ENCODE measurements at places on chromosomes 6 and 20.

DNA sequence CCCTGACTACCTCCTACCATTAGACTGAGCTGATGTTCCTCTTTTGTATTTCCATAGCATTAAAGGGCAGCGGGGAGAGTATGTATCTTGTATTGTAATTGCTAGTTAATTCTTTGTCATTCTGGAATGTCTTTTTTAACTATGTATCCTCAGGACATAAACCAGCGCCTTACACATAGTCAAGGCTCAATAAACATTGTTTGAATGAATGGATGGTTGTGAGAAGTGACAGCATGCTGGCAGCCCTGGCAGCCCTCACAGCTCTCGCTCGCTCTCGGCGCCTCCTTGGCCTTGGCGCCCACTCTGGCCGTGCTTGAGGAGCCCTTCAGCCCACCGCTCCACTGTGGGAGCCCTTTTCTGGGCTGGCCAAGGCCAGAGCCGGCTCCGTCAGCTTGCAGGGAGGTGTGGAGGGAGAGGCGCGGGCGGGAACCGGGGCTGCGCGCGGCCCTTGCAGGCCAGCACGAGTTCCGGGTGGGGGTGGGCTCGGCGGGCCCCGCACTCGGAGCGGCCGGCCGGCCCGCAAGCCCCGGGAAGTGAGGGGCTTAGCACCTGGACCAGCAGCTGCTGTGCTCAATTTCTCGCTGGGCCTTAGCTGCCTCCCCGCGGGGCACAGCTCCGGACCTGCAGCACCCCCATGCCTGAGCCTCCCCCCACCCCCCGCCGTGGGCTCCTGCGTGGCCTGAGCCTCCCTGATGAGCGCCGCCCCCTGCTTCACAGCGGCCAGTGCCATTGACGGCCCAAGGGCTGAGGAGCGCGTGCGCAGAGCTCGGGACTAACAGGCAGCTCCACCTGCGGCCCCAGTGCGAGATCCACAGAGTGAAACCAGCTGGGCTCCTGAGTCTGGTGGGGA is 93.1 kb downstream of the RNF182 start:
- no peak overlapping the region for H3K4me3 ChIP-seq
- no peaks in the 10 kb centered on the region for H3K36me3 ChIP-seq
- no peak for DNase-seq
- H3K4me1 ChIP-seq: no peaks in the 10 kb centered on the region
- H3K27ac ChIP-seq: no peak overlapping the region

GRCh38 chr6:79964607-79965081 is 17.3 kb upstream of the ELOVL4 start:
- H3K27ac ChIP-seq: no peak overlapping the region
- no peak overlapping the region for H3K4me3 ChIP-seq
- H3K4me1 ChIP-seq: no peaks in the 10 kb centered on the region
- H3K27me3 ChIP-seq: peaks cover 9% of the 10 kb centered on the region

DNA sequence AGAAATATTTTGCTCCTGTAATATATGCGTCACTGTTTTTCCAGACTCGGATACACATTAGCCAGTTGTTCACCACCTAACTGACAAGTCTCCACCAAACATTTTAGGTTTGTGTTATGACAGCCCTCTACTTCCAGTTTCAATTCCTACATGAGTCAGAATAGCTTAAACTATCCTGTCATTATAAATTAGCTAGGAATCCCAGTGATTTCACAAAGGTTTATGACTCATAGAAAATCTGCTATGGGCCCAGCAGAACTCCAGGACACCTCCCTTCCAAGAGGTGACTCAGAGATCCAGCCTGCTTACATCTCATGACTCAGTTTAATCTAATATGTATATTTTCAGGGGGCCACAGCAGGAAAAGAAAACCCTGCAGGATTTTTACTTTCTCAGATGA is 17.4 kb upstream of the PLCB4 start:
- H3K36me3 ChIP-seq: no peaks in the 10 kb centered on the region
- H3K27ac ChIP-seq: no peak overlapping the region
- H3K4me3 ChIP-seq: no peak overlapping the region

DNA sequence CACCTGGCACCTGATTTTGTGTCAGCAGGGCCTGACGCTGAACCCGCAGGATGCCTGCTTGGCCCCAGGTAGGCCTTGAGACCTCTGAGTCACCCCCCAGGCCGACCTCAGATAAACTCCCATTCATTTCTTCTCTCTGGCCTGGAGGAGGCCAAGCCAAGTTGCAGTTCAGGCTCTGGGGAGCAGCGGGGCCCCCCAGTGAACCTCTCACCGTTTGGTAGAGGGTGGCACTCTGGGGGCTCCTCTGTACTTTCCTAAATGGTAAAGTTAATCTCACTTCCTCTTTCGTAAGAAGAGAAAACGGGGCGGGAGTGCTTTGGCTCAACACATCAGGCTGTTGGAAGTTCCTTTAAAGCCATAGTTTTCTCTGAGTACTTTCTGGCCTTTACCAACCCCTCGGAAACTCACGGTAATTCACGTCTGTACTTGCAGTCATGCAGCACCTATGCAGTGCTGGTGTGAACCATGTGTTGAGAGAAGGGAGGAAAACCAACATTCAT is 2.8 kb downstream of the SIRPA start:
- no peaks in the 10 kb centered on the region for H3K36me3 ChIP-seq
- DNase-seq: no peak
- peaks cover 9% of the 10 kb centered on the region for H3K4me1 ChIP-seq
- H3K4me3 ChIP-seq: no peak overlapping the region

- peaks cover 10% of the 10 kb centered on the region for H3K36me3 ChIP-seq
- peaks cover 5% of the 10 kb centered on the region for H3K4me1 ChIP-seq
Observed at GRCh38 chr6:52512199-52512598, 64.7 kb downstream of the TRAM2 start.

GRCh38 chr6:43885399-43886066 is 115.5 kb downstream of the VEGFA start:
- H3K4me3 ChIP-seq: no peak overlapping the region
- peaks cover 9% of the 10 kb centered on the region for H3K27me3 ChIP-seq
- no peaks in the 10 kb centered on the region for H3K36me3 ChIP-seq
- no peak for DNase-seq
- H3K4me1 ChIP-seq: no peaks in the 10 kb centered on the region

GRCh38 chr6:21489826-21490225 is 103.7 kb upstream of the SOX4 start:
- H3K4me3 ChIP-seq: no peak overlapping the region
- H3K4me1 ChIP-seq: no peaks in the 10 kb centered on the region
- H3K36me3 ChIP-seq: no peaks in the 10 kb centered on the region
- H3K27me3 ChIP-seq: peaks cover 5% of the 10 kb centered on the region
- H3K27ac ChIP-seq: no peak overlapping the region

DNA sequence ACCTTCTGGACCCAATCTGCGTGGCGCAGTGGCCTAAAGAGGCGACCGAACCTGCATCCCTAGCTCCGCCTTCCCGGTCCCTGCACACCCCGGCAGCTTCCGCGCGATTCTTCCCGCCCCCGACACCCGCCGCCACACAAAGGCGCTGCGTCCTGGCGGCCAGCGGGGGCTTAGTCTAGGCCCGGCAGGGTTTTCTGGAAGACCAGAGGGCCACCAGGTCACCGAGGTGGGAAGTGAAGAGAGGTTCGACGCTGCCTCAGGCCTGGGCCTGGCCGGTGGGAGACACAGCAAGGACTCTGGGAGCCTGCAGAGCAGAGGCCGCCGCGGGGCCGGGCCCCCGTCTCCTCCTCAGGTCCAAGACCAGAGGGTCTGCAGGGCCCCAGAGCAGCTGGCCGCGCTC is 154.9 kb downstream of the OR2B2 start:
- peak; percentile 71 for DNase-seq
- peaks cover 4% of the 10 kb centered on the region for H3K27me3 ChIP-seq
- peak overlapping the region; percentile 76 for H3K4me3 ChIP-seq
- H3K4me1 ChIP-seq: peaks cover 52% of the 10 kb centered on the region

DNA sequence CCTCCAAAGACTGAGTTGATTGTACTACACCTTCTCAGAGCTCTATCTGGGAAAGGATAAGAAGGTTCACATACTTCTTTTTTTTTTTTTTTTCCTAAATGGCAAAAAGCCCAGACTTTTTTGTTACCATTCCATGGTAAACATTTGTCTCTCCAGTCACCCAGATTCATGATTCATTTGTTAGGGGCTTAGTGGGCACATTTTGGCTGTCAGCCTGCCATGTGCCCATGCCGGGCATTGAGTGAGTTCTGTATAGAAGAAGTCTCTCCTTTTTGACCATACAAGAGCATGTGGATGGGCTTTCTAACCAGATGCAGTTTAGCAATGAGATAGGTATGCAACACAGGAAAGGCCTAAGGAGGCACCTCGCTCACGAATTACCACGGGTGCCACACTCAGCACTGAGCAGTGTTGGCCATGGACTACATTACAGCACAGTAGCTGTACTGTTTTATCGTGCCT is 447.5 kb upstream of the HSF2 start:
- no peaks in the 10 kb centered on the region for H3K27me3 ChIP-seq
- H3K27ac ChIP-seq: no peak overlapping the region
- H3K4me3 ChIP-seq: no peak overlapping the region
- H3K4me1 ChIP-seq: no peaks in the 10 kb centered on the region
- DNase-seq: no peak

GRCh38 chr20:32681175-32682084 is 7.7 kb upstream of the C20orf203 start:
- H3K36me3 ChIP-seq: no peaks in the 10 kb centered on the region
- peak; percentile 6 for DNase-seq
- peaks cover 13% of the 10 kb centered on the region for H3K4me1 ChIP-seq
- no peak overlapping the region for H3K27ac ChIP-seq
- H3K4me3 ChIP-seq: no peak overlapping the region

- H3K27me3 ChIP-seq: no peaks in the 10 kb centered on the region
- no peak for DNase-seq
- peaks cover 7% of the 10 kb centered on the region for H3K4me1 ChIP-seq
- peaks cover 4% of the 10 kb centered on the region for H3K36me3 ChIP-seq
Observed at GRCh38 chr20:20603339-20603990, 109.0 kb downstream of the RALGAPA2 start.

GRCh38 chr6:158011980-158012566 is 30.4 kb downstream of the SYNJ2 start:
- no peak overlapping the region for H3K4me3 ChIP-seq
- H3K27me3 ChIP-seq: no peaks in the 10 kb centered on the region
- peaks cover 17% of the 10 kb centered on the region for H3K36me3 ChIP-seq
- DNase-seq: no peak

GRCh38 chr20:56157530-56158203 is 90.9 kb upstream of the MC3R start:
- no peak overlapping the region for H3K4me3 ChIP-seq
- no peak overlapping the region for H3K27ac ChIP-seq
- no peaks in the 10 kb centered on the region for H3K36me3 ChIP-seq
- peaks cover 3% of the 10 kb centered on the region for H3K27me3 ChIP-seq
- DNase-seq: no peak
- H3K4me1 ChIP-seq: no peaks in the 10 kb centered on the region

GRCh38 chr6:32933661-32934085 is 7.2 kb downstream of the HLA-DMB start:
- H3K27ac ChIP-seq: no peak overlapping the region
- no peak overlapping the region for H3K4me3 ChIP-seq
- peaks cover 3% of the 10 kb centered on the region for H3K36me3 ChIP-seq
- no peaks in the 10 kb centered on the region for H3K27me3 ChIP-seq
- DNase-seq: peak; percentile 81

DNA sequence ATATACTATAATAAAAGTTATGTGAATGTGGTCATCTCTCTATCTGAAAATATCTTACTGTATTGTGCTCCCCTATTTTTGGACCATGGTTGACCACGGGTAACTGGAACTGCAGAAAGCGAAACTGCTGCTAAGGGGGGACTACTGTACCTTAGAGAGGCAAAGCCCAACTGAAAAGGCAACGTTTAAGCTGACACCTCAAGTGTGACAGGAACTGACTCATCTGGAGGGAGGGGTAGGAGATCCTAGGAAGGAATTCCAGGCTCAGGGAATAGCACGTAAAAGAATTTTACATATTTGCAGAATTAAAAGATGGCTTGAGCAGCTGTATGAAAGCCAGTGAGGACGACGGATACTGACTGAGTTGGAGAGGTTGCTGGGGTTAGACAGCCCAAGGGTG is 34.8 kb downstream of the ELOVL2 start:
- H3K27me3 ChIP-seq: peaks cover 7% of the 10 kb centered on the region
- H3K4me1 ChIP-seq: no peaks in the 10 kb centered on the region
- H3K4me3 ChIP-seq: no peak overlapping the region
- no peak for DNase-seq
- no peak overlapping the region for H3K27ac ChIP-seq
- no peaks in the 10 kb centered on the region for H3K36me3 ChIP-seq

DNA sequence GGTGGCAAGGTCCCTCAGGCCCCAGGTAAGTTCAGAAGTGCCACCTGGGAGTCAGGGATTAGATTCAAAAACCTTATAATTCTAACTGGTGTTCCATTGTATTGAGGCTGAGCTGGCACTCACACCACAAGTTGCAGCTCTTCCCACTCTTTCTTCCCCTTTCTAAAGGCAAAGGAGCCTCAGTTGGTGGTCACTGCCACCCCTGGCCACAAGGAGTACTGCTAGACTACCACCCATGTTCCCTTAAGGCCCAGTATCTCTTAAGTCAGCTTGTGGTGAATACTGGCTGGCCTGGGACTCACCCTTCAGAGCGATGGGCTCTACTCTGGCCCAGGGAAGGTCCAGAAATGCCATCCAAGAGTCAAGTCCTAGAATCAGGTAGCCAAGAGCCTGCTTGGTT is 421.1 kb upstream of the KHDRBS2 start:
- DNase-seq: no peak
- H3K4me1 ChIP-seq: no peaks in the 10 kb centered on the region
- no peaks in the 10 kb centered on the region for H3K36me3 ChIP-seq
- H3K27ac ChIP-seq: no peak overlapping the region
- no peaks in the 10 kb centered on the region for H3K27me3 ChIP-seq

DNA sequence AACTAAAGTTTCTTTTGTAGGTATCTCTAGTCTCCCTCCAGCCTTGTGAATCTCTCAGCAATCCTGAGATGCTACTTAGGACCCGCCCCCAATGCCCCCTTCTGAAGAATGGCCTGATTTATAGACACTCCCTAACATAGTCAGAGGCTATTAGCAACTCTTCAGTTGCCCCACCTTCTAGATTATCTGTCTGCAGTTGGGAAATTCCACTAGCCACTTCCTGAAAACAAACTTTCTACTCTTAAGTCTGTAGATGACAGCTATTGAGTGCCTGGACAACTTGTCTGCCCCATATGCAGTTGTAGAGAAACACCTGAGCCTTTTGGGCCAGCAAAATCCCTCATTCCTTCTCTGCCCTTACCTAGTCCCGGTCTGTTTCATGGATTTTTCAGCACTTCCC is 188.2 kb upstream of the PREP start:
- DNase-seq: no peak
- peaks cover 38% of the 10 kb centered on the region for H3K4me1 ChIP-seq
- peaks cover 4% of the 10 kb centered on the region for H3K27me3 ChIP-seq
- no peaks in the 10 kb centered on the region for H3K36me3 ChIP-seq

DNA sequence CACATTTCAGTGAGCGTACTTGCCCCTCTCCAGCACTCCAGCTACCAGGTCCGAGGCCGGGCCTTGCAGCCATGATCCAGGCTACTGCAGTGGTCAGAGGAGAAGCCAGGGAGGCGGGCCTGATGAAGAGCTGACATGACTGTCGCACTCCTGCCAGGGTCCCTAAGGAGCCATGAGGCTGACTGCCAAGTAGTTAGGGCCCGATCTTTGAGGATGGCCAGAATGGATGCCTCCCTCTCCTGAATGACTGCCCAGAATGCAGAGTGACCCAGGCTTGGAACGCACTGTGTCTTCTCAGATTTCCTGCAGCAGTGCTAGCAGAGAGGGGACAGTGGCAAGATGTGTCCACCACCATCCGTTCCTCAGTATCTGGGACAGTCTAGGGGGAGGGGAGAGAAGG is 24.7 kb upstream of the LRFN2 start:
- H3K4me1 ChIP-seq: no peaks in the 10 kb centered on the region
- no peaks in the 10 kb centered on the region for H3K36me3 ChIP-seq
- H3K4me3 ChIP-seq: no peak overlapping the region
- H3K27ac ChIP-seq: no peak overlapping the region
- H3K27me3 ChIP-seq: peaks cover 28% of the 10 kb centered on the region
- no peak for DNase-seq

- H3K4me1 ChIP-seq: no peaks in the 10 kb centered on the region
- no peak overlapping the region for H3K27ac ChIP-seq
- no peaks in the 10 kb centered on the region for H3K27me3 ChIP-seq
- DNase-seq: no peak
- peaks cover 60% of the 10 kb centered on the region for H3K36me3 ChIP-seq
Observed at GRCh38 chr20:49646126-49646525, 67.6 kb downstream of the B4GALT5 start.
